Aortic smooth muscle cell (primary cell): ENCODE measurements at places on chromosomes 2 and 18. TPM values are rescaled to one million over a fixed set of nuclear protein-coding genes. Genes with fewer than 3 reads are reported as not detected.

The RHOB gene
- 98.0 and 168 TPM in 2 replicates for total RNA-seq

The ZSWIM2 gene
- total RNA-seq, result not detected in 2 replicates

The DLX1 gene
- total RNA-seq, result 0.53 and 0.62 TPM in 2 replicates

The SLC23A3 gene
- total RNA-seq, result 1.6 TPM in 2 replicates

The NYAP2 gene
- total RNA-seq, result not detected in 2 replicates

The FTCDNL1 gene
- total RNA-seq, result 0.37 and 0.53 TPM in 2 replicates

The MPPE1 gene
- 33.9 and 38.0 TPM in 2 replicates for total RNA-seq

The CDH20 gene
- total RNA-seq, result not detected in 2 replicates

The COLEC12 gene
- 21.6 and 24.0 TPM in 2 replicates for total RNA-seq

The PROKR1 gene
- under 0.01 TPM in 1 of 2 replicates, not detected in the other for total RNA-seq

The MYL1 gene
- not detected in 2 replicates for total RNA-seq

The SCYGR2 gene
- not detected in 2 replicates for total RNA-seq

The TMEM163 gene
- total RNA-seq, result 0.26 and 0.81 TPM in 2 replicates

The IGFBP2 gene
- 807 and 1,153 TPM in 2 replicates for total RNA-seq

The SP100 gene
- total RNA-seq, result 153 and 155 TPM in 2 replicates

The ZFP36L2 gene
- total RNA-seq, result 6.9 and 12.6 TPM in 2 replicates

The KCNJ13 gene
- 0.12 TPM in 1 of 2 replicates, not detected in the other for total RNA-seq

The MYOM1 gene
- total RNA-seq, result 1.9 and 2.4 TPM in 2 replicates

The CAVIN2 gene
- total RNA-seq, result 5.8 and 17.4 TPM in 2 replicates
